ENCODE measurements at places on chromosomes 16 and 17.

GRCh38 chr16:57184887-57185445 is 873 bp downstream of the PSME3IP1 start:
- no peak for DNase-seq

- peak; percentile 68 for DNase-seq
Measured at GRCh38 chr16:66236301-66236700, 130.2 kb upstream of the CDH5 start.

DNA sequence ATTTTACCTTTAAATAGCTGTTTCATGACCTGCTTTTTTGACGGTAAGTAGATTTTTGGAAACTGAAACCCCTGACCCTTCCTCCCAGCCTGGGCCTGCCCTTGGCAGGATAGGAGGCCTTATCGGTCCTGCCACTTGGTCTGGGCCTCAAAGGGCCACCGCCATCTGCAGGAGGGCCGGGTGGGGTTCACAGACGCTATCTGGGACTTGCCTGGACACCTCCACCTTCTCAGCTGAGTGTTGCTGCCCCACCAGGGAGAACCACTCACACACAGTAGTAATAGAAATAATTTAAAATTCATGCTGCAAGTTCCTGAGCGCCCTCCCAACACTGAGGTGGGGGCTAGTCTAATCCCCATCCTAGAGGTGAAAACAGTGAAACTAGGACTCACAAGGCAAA is 4.6 kb upstream of the NPRL3 start:
- no peak for DNase-seq

DNA sequence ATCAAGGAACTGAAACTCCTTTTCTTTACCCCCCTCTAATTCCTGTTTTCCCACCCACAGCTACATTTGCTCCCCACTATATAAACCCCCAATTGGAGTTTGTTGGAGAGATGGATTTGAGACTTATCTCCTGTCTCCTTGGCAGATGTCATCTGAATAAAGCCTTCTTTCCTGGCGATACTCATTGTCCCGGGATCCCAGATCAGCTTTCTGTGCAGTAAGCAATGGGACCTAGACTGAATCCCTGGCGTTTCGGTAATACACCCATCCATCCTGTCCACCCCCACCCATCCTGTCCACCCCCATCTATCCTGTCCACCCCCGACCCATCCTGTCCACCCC is 22.2 kb downstream of the QPRT start:
- DNase-seq, result no peak

DNA sequence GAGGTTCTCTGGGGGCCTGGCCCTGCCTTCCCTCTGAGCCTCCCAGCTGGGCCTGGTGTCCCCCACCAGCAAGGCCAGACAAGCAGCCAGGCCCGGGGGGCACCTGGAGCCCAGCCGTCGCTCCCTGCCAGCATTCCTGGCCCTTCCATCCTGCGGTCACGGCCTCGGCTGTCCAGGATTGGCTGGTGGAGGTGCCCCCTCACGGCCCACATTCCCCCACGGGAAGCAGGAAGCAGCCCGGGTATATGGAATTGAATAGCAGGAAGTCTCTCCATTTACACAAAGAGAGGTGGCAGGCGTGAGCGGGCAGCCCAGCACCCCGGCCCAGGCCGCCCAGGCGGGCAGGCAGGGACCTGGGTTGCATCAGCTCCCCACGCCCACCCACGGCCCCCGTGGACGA is 14.5 kb downstream of the TRAF7 start:
- DNase-seq, result no peak

GRCh38 chr16:10150906-10151305 is 31.3 kb downstream of the GRIN2A start:
- no peak for DNase-seq

- no peak for DNase-seq
Measured at GRCh38 chr17:62906881-62907280, 59.2 kb upstream of the TANC2 start.

DNA sequence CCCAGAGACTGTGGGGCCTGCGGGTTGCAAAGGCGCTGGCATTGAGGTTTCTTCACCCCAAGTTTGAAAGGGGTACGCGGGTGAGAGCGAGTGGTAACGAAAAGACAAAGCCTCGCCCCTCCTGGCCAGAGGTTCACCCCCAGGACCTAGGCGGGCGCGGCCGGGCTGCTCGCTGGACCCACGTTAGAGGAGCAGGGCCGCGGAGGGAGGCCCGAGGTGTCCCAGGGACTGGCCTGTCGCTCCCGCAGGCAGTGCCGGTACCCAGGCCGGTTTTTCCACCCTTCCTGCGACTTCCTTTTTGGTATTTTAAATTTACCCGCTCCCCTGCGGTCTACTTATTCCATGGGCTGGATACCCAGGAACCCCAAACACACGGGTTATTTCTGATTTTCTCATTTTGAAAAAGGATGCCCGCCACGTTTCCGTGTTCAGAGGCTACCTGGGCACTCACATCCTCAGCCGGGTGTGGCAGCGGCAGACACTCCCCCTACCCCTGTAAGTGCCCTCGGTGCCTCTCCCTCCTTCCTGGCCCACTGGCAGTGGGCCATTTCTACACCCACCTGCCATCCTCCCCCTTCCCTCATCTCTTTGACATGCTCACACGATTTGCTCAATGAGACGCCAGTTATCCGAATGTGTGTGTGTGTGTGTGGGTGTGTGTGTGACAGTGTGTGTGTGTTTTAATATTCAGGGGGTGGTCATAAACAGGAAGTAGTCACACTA is 1.6 kb upstream of the FOXL1 start:
- DNase-seq, result no peak

- DNase-seq, result no peak
Measured at GRCh38 chr17:50059759-50060273, 3.9 kb downstream of the ITGA3 start.

GRCh38 chr17:47703191-47703591 is 9.2 kb downstream of the TBKBP1 start:
- no peak for DNase-seq

DNA sequence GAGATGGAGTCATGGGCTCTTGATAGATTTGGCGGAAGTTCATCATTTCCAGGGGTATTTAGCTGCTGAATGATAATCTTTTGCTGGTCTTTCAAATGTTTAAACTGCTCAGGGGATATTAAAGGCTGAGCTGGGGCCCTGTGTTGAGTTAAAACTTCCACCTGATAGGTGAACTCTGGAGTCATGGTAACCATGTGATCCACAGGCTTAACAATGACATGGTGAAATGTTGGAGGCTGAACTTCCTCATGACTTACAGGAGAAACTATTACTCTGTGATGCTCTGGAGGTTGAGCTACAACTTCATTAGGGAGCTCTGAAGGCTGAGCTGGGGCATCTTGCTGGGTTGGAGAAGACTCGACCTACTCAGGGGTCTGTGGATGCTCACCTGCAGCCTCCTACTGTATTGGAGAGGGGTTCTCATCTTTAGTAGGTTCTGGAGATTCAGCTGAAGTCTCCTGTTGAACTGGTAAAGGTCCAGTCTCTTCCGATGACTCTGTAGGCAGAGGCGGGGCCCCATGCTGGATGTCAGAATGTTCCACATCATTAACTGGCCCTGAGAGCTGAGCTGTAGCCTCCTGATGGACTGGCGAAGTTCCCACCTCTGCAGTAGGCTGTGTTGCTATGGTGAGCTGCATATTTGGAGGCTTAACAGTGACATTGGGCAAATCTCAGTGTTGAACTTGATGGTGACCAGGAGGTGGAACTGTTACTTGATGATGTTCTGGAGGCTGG is 24.2 kb downstream of the RDM1 start:
- no peak for DNase-seq

- no peak for DNase-seq
Measured at GRCh38 chr17:41734949-41735313, 488 bp upstream of the HAP1 start.

DNA sequence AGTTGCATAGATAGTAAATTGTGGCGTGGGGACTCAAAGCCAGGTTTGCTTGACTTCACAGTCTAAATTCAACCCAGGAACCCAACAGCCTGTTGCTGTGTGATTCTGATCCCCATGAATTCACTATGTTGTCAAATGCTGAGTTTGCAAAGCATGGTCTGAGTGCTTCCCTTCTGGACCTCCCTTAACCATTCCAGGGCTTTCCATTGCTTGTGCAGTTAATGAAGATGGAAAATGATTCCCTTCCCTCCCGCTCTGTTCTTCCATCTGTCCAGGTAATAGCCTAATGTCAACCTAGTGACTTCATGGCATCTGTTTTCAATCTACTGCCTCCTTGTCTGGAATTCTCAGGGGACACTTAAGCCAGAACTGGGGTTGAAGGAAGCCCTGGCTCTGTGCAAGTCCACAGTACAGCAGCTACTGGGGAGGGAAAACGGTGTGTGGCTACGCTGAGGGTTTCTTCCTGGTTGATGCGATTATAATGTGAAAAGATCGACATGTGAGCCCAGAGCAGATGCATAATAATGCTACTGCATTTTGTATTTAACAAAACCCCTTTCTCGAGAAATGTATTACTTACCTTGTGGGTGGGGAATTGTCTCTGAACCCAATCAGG is 206.7 kb downstream of the CDH13 start:
- no peak for DNase-seq

- DNase-seq, result no peak
Measured at GRCh38 chr17:73476890-73477350, 165.1 kb upstream of the CDC42EP4 start.

DNA sequence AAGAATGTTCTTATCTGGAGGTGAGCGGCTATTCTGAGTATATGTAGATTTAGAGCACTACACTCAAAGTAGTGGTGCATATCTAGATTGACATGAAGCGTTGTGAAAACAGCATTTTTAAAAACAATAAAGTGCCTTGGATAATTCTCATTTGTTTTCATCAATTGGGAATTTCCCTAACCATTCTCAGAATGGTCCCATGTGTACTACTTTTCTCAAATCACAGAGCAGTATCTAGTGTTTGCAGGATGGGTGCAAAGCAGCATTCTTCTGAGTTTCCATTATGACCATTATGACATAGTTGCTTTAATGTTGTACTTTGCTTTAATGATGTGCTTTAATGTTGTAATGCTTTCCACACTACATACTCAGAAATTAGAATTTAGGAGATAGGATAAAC is 16.2 kb upstream of the BCAS3 start:
- no peak for DNase-seq

- DNase-seq, result no peak
Measured at GRCh38 chr17:62067165-62068145, 2.4 kb upstream of the MED13 start.

- DNase-seq, result peak; percentile 35
Measured at GRCh38 chr17:44826123-44826790, 3.8 kb downstream of the GJC1 start.

GRCh38 chr16:25925421-25925820 is 233.7 kb downstream of the HS3ST4 start:
- DNase-seq, result no peak
